ENCODE measurements at places on chromosomes 12 and 14. TPM values are rescaled to one million over a fixed set of nuclear protein-coding genes. Genes with fewer than 3 reads are reported as not detected.

Gene RNASE7
- not detected for total RNA-seq

Gene WDHD1
- total RNA-seq, result 10.8 TPM

Gene PTPRR
- total RNA-seq, result 22.1 TPM

Gene TAS2R20
- 10.4 TPM for total RNA-seq

Gene DLK1
- 1.4 TPM for total RNA-seq

Gene NGB
- 17.8 TPM for total RNA-seq

Gene SDSL
- 5.1 TPM for total RNA-seq

Gene IGFBP6
- 12.7 TPM for total RNA-seq

Gene AQP2
- not detected for total RNA-seq

Gene GARIN6
- not detected for total RNA-seq

Gene COL2A1
- total RNA-seq, result 2.5 TPM

Gene RNU4-1
- under 0.01 TPM for total RNA-seq

Gene GPR84
- total RNA-seq, result 0.23 TPM

Gene BCL11B
- total RNA-seq, result 81.0 TPM

Gene GUCY2C
- total RNA-seq, result not detected

Gene SLC5A8
- 0.46 TPM for total RNA-seq

Gene P2RX2
- total RNA-seq, result not detected

Gene UNC119B
- 28.4 TPM for total RNA-seq

Gene NYNRIN
- total RNA-seq, result 13.8 TPM

Gene DACT1
- 37.8 TPM for total RNA-seq

Gene ACSM4
- total RNA-seq, result not detected

Gene CDK17
- total RNA-seq, result 128 TPM

Gene CSRP2
- total RNA-seq, result 38.3 TPM

Gene RGS6
- total RNA-seq, result 10.6 TPM

Gene KRT6A
- not detected for total RNA-seq

Gene CCDC175
- total RNA-seq, result 2.1 TPM

Gene LBHD2
- total RNA-seq, result 1.2 TPM

Gene RTN1
- 936 TPM for total RNA-seq

Gene CDKL1
- total RNA-seq, result 11.3 TPM

Gene KLRC4
- 1.2 TPM for total RNA-seq

Gene RAD9B
- total RNA-seq, result 1.6 TPM

Gene HHIPL1
- total RNA-seq, result 6.9 TPM

Gene KRT8
- total RNA-seq, result 0.92 TPM

Gene HCAR3
- not detected for total RNA-seq

Gene MUCL1
- not detected for total RNA-seq

Gene GPRC5A
- total RNA-seq, result 0.23 TPM

Gene AREL1
- 64.4 TPM for total RNA-seq

Gene LRCOL1
- total RNA-seq, result not detected

Gene CYP27B1
- not detected for total RNA-seq

Gene GPR68
- total RNA-seq, result 8.1 TPM

Gene CLEC7A
- total RNA-seq, result 2.1 TPM

Gene NAP1L1
- total RNA-seq, result 202 TPM

Gene RPGRIP1
- total RNA-seq, result 0.69 TPM

Gene POTEM
- not detected for total RNA-seq
